T-helper 2 cell treated with Interferon-gamma antibody and Interleukin-4, amounts not matched to agents 5 μg/mL and 100 μg/mL, for 36 hours (primary cell): ENCODE measurements at places on chromosomes 2 and 18.

DNA sequence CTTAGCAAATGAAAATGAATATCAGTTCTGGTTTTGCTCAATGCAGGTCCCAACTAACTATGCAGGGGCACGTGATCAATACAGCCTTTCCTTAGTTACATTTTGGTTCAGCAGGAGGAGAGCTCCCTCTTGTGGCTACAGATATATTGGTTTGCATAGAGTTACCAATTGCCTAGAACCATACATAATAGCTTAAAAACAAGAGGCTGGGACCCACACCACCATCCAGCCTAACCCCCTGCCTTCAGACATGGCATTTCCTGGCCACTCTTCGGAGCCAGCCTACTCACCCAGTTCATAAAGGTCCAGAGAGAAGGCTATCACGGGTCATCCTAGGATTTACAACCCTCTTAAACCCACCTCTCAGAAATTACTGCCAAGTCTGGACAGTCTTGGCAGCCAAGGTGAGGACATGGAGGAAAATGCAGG, 10.5 kb downstream of the CCDC93 start:
- peak; percentile 47 for DNase-seq

GRCh38 chr2:77999376-77999775, 477.2 kb upstream of the LRRTM4 start:
- no peak for DNase-seq

DNA sequence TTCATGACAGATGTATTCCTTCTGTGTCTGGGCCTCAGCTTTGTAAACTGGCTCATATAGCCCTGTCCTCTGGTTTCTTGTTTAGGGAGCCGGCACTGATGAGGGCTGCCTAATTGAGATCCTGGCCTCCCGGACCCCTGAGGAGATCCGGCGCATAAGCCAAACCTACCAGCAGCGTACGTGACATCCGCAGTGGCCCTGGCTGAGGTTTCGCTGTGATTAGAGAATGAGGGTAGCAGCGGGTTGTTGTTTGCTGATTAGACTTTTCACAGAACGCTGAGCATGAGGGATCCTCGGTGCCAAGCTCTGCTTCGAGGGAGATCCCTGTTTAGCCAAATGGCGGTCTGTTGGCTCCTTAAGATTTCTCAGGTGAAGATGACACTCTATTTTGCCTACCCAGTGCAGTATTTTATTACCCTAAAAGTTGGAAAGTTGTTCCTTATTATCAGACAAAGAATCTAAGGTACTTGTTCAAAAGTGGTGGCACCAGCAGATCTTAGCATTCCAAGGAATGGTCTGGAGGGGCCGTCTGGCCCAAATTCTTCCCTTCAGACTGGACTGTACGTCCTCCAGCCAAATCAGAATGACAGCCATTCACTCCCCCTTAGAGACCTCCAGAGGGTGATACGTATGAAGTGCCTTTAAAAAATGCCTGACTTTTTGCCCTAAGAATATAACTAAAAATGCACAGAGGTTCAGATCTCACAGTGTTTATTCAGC, 21.5 kb upstream of the GMCL1 start:
- no peak for DNase-seq

- no peak for DNase-seq
Observed at GRCh38 chr2:159030674-159031380, 62.4 kb downstream of the TANC1 start.

DNA sequence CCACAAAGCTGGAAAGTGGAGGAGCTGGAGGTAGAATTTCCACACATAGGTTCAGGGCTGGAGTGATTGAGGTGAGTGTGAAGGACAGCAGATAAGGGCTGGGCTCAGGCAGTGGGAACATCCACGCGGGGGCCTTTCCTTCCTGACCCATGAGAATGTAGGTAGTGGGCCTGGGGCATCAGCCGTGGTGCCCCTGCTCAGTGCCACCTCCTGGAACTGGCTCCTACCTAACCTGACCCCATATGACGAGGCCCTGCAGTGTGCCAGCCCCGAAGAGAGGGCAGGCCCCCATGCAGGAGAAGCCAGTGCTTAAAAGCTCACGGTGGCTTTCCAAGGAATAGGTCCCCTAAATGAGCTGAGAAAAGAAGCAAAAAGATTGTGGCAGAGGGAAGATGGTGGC, 66.2 kb downstream of the HS6ST1 start:
- DNase-seq = no peak

GRCh38 chr2:144475569-144476275, 44.2 kb downstream of the ZEB2 start:
- no peak for DNase-seq
